Cardiac atrium fibroblast (primary cell): ENCODE measurements at places on chromosomes 2 and 18. TPM values are rescaled to one million over a fixed set of nuclear protein-coding genes. Genes with fewer than 3 reads are reported as not detected.

DHX57 gene
- 6.7 and 11.5 TPM in 2 replicates for total RNA-seq

NTSR2 gene
- not detected in 2 replicates for total RNA-seq

IL36RN gene
- total RNA-seq = not detected in 2 replicates

CYRIA gene
- 1.8 and 2.9 TPM in 2 replicates for total RNA-seq

NOSTRIN gene
- total RNA-seq = 0.16 and 0.18 TPM in 2 replicates

KIAA2012 gene
- total RNA-seq = not detected in 2 replicates

DHRS9 gene
- 20.2 and 29.2 TPM in 2 replicates for total RNA-seq

DTNA gene
- total RNA-seq = 0.54 and 2.4 TPM in 2 replicates

GPD2 gene
- total RNA-seq = 20.4 and 54.7 TPM in 2 replicates

KCNE4 gene
- total RNA-seq = 10.7 and 19.1 TPM in 2 replicates

ELOA2 gene
- total RNA-seq = not detected in 2 replicates

LYG2 gene
- not detected in 2 replicates for total RNA-seq

MLPH gene
- total RNA-seq = 6.3 and 9.9 TPM in 2 replicates

SEC11C gene
- total RNA-seq = 17.9 and 27.7 TPM in 2 replicates

PECR gene
- total RNA-seq = 3.6 and 6.8 TPM in 2 replicates

RAPGEF4 gene
- 11.0 and 20.6 TPM in 2 replicates for total RNA-seq

NGEF gene
- 0.32 and 0.72 TPM in 2 replicates for total RNA-seq
